SK-N-MC (cell line): ENCODE measurements at places on chromosomes 4 and X.

DNA sequence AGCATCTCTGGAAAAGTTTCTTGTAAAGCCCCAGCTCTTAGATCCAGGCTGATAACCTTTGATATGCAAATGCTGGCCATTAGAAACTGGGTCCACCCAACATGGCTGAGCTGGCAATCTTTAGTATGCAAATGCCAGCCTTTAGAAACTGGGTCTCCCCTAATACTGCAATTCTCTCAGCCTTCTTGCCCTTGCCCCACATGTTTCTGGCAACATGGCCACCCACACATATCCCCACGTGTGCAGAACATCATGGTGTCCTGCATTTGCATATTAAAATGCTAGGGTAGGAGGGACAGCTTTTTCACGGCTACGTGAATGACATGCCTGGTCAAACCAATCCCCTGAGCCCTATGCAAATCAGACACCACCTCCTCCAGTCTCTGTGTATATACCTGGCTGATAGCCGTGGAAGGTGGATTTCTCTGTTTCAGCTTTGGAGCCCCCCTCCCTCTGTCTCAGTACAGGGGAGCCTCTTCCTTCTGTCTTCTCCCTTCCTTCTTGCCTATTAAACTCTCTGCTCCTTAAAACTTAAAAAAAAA lies 344.0 kb upstream of the NWD2 start:
- no peak for DNase-seq

- DNase-seq: no peak
These were observed at the start of gene APLN for GRCh38 chrX:129654652-129655546. APLN (minus strand) TSS chrX:129654956; CDS start chrX:129654630, 326 bp downstream.

GRCh38 chr4:56307423-56307822 lies 79.9 kb downstream of the AASDH start:
- DNase-seq: no peak

GRCh38 chrX:133916984-133917722 lies 68.2 kb downstream of the GPC3 start:
- DNase-seq: no peak

DNA sequence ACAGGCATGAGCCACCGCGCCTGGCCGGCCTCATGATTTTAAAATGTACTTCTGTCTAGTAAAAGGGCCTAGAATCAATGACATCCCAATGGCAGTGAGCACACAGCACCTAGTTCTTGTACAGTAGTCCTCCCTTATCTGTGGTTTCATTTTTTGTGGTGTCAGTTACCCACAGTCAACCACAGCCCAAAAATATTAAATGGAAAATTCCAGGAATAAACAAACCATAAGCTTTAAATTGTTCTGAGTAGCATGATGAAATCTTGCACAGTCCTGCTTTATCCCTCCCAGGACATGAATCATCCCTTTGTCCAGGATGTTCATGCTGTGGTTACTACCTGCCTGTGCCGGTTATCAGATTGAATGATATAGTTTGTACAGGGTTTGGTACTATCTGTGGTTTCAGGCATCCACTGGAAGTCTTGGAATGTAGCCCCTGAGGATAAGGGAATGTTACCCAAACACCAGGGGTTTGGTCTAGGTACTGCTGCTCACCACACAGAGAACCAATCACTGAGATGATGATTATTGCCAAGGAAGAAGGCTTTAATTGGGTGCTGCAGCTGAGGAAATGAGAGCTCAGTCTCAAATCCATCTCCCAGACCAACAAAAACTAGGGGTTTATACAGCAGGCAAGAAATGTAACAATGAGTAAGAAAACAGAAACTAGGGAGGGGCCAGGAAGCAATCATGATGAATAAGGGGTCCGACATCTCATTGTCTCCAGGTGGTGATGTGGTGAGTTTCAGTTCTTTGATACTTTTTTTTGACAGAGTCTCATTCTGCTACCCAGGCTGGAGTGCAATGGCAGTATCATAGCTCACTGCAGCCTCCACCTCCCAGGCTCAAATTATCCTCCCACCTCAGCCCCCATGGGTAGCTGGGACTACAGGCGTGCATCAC lies 16.2 kb upstream of the FHL1 start:
- no peak for DNase-seq

- DNase-seq: no peak
These were observed 235.7 kb downstream of the DACH2 start for GRCh38 chrX:86383681-86384540.

DNA sequence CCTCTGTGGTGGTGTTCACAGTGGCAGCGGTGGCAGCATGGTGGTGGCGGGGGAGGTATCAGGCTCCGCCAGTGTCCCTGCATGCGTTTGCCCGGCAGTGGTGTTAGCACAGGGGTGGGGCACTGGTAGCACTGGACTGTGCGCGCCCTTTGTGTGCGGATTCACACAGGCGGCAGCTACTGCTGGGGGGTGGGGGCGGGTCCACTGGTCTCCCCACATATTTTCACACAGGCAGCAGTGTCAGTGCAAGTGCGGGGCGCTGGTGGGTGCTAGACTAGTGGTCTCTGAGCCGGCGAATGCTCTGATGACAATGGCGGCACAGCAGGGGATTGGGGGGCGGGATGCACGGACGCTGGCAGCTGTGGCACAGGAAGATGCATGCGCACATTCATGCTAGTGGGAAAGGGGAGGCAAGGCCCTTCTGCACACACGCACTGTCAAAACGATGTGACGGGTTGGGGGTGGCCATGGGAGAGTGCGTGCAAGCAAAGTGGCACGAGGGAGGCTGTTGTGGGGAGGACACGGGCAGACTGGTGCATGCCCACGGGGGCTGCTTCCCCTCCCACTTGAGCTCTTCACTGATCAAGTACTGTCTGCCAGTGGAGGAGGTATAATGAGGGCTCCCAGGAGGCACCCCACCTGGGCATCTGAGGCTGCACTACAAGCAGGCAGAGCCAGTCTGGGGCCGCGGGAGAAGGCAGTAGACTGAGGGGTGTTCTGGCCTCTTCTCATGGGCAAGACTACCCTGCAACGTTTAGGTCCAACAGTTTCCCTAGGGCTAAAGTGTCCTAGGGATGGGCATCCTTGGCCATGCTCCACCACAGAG lies 53.0 kb downstream of the POF1B start:
- DNase-seq: no peak

DNA sequence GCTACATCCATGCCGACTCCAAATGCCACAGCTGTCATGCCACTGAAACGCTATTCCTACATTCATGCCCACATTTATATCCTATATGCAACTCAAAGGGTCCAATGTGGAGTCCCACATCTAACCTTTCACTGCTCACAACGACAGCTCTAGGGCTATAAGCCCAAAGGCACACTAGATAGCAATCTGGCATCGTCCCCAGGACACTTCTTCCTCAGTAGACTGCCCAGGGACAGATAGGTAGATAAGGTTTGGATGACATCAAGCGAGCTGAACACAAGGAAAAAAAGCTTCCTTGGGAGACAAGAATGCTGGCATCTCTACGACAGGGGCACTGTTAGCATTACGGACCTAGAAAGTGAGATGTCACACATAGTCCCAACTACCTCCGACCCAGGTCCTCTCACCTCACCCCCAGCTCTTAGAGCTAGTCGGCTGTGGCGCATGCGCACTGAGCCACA lies 685 bp downstream of the RAB9B start:
- DNase-seq: no peak

DNA sequence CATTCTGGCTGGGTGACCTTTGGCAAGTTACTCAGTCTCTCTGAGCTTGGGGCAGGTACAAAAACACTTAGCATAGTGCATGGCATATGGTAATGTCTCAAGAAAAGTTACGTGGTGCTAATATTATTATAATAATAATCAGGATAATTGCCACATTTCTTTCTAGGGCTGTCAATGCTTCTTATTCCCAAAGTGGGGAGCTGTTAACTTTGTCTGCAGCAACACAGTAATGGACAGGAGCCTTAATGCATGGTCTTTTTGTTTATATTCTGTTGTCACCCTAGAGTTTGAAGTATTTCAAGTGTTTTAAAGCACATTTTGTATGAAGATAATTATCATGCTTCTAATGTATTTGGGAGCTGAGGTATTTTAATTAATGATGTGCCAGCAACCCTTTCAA lies 121.8 kb downstream of the FHIP1A start:
- DNase-seq: no peak

- no peak for DNase-seq
These were observed 511.3 kb upstream of the PCDH7 start for GRCh38 chr4:30208731-30209435.

- no peak for DNase-seq
These were observed 123.4 kb downstream of the SPCS3 start for GRCh38 chr4:176443117-176443516.

DNA sequence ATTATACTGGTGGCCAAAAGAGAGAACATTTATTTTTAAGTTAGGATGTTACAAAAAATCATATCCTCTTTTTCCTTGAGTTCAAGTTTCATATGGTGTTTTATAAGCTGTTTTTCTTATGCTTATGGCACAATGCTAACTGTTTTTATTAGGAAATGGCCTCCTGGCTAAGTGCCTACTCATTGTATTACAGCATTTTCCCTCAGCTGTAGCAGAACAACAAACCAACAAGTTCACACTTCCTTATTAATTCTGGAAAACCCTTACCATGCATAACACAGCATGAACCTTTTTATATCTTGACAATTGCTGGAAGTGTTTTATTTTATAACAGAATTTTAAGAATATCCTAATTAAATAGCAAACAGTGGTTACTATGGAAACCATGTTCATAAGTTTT lies 165.8 kb downstream of the GASK1B start:
- DNase-seq: no peak

- DNase-seq: no peak
These were observed 37.0 kb downstream of the HTRA3 start for GRCh38 chr4:8306511-8307021.

- DNase-seq: no peak
These were observed 951.5 kb upstream of the POU3F4 start for GRCh38 chrX:82556588-82556987.

DNA sequence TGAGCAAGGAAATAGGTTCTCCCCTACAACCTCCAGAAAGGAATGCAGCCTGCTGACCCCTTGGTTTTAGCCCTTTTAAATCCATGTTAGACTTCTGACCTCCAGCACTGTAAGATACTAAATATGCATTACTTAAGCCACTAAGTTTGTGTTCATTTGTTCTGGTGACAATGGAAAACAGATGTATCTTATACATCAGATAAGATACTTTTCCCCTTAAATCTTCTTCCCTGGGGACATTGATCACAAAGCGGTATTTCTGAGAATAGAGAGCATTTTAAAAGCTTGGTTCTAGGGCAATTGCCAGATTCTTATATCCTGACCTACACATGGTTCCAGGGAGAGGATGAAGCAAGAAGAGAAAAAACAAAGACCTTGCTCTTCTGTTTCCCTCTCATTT lies 6.5 kb upstream of the TMEM184C start:
- no peak for DNase-seq
